Activated gamma-delta T cell treated with anti-CD3 and anti-CD28 coated beads, Interleukin-2, amount 50 U/mL, for 16 hours (primary cell): ENCODE measurements at places on chromosomes 2 and 18.

DNA sequence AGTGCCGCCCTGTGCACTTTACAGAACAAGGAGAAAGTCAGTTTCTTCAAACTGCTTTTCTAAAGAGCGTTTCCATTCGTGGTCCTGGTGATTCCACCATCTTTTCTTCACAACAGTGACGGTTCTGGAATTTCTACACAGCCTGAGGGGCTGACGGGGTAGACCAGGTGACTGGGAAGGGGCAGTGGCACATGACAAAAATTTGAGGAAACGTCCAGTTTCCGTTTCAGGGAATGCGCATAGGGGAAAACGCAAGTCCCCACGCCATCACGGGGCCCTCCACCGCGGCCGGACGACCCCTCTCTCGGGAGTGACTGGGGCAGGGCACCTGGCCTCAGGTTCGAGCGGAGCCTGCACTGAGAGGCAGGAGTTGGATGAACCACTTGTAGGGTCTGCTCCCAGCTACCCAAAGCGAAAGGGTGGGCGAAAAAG, 980 bp upstream of the SPTBN1 start:
- no peak for DNase-seq

DNA sequence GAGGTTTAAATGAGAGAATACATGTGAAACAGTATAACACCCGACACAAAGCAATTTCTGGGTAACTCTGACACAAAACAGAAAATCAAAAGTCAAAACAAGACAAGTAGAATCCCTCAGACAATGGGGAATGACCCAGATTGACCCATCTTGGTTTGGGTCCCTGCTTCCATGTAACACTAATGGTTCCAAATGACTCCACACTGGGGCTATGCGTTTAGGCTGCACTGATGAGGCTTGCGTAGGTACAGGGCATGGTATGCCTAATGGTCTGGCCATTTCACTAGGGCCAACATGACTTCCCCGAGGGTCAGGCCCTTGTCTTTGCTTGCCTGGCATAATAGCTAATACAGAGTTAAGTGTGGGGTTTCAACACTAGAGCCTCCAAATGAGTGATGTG, 27.2 kb upstream of the NFE2L2 start:
- no peak for DNase-seq

- DNase-seq = no peak
Measured at GRCh38 chr18:31156821-31157763, 5.6 kb downstream of the DSC1 start.

DNA sequence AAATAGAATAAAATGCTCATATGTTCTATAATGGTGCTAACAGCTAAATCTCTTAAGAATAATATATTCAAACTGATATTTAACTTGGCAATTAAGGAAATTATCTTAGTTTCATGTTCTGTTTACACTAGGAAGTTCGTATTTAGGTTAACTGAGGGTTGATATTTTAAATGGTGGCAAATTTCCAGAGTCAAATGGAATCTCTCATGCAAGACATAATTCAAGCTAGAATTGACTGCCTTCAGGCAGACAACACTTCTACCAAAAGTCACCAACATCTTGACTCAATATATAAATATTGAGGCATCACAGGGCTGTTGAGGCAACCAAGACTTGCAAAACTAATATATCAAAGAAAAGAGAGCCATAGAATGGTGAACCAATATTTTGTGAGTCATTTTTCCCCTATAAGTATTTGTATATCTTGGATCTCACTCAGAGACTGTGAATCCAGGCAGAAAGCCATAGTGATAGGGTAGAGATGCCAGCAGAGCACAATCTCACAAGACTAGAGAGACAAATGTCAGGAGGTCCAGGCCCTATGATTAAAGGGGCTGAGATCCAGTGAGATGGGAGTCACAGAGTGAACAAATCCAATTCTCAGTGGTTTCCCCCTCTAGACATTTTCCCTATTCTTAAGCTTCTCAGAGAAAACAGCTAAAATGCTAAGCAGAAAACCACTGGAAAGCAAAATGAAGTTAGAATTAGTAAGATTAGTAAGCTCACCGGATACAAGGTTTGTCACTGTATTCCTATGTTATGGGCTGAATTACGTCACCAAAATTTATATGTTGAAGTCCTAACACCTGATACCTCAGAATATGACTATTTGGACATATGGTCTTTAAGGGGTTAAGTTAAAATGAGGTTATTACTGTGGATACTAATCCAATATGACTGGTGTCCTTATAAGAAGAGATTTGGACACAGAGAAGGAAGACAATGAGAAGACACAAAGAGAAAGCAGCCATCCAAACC, 358.2 kb upstream of the UBE2E3 start:
- no peak for DNase-seq

- no peak for DNase-seq
Measured at GRCh38 chr2:168962636-168963035, 61.5 kb downstream of the G6PC2 start.

DNA sequence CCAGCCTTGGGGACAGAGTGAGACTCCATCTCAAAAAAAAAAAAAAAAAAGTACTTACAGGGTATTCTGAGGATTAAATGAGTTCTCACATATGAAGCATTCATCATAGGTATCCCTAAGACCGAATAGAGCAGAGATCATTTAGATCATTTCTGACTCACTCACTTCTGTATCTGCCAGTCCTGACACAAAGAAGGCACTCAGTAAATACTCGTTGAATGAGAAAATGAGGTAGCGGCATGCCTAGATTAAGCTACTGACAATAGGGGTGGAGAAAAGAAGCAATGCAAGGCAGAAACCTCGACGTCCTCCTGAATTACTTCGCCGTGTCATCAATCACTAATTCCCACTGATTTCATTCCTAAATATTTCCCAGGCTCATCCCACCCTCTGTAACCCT, 103.8 kb downstream of the GREB1L start:
- DNase-seq = no peak

GRCh38 chr2:237669283-237669627, 41.9 kb downstream of the LRRFIP1 start:
- DNase-seq = no peak

DNA sequence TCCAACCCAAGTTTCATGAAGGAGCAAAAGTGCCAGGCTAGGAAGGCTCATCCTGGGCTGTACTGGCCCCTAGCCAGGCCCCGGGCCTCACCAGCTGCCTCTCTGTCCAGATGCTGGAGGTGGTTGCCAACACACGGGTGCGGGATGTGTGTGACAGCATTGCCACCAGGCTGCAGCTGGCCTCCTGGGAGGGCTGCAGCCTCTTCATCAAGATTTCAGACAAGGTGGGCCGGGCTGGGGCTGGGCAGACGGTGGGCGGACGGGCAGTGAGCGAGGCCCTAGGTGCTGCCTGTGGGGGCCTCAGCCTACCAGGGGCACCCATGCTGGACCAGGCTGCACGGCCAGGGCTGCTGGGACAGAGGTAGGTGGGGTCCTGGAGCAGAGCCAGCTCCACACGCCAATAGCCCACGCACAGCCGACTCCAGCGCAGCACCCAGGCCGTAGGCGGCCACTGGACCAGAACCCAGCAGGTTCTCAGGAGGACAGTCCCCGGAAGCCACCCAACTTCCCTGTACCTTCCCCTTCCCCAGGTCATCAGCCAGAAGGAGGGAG, 11.8 kb upstream of the GPR17 start:
- no peak for DNase-seq

DNA sequence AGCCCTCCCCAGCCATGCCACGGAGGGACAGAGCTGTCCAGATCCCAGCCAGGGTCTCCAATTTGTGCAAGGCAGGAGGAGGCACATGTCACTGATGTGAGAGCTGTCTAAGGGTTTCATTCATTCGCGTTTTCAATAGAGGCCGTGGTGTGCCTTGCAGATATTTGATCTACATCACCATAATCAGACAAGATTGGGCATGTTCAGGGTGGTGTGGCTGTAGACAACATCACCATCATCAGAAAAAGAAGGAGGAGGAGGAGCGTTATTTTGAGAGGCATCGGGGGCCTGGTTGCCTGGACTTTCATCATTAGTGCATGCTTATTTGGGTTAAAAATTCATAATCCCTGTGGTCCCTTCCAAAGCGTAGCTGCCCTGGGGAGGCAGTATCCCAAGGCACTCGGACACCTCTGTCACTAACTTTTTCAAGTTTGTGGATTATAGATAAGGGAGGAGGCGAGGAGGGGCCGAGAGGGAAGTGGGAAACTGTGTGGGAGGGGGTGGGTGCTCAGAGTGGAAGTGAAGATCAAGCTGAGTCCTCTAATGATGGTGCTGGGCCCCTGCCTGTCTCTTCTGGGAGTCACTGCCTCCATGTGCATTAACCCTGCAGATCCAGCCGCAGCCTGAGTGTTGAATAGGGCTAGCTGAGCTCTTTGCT, 194.1 kb downstream of the CTIF start:
- no peak for DNase-seq

- DNase-seq = no peak
Measured at GRCh38 chr18:58991167-58991798, 126.6 kb downstream of the ZNF532 start.

DNA sequence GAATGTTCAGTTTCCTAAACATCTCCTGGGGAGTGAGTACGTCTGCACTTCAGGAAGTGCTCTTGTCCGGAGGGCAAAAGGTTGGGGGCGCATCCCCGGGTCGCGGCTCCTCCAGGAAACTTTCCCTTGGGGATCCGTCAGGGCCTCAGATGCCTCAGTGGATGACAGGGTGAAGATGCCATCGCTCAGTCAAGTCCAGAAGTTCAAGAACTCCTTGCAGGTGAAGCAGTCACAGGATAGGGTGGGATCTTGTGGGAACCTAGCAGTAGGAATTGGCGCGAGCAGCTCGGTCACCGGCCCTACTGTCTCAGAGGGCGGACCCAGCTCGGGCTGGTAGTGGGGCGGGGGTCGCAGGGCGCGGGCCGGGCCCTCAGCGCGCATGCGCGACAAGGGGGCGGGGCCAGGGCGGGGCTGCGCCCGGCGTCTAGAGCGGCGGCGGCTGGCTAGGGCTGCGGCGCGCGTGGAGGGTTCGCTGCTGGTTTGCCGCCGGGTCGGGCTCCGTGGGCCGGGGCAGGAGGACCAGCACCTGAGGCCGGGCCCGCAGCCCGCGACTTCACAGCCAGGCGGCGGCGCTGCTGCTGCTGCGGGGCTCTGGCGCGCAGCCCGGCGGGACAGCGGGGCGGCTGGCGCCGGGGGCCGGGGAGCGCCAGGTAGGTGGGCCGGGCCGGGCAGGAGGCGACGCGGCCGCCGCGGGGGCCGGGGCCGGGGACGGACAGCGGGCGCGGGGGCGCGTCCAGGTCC, at the start of gene INPP4A:
Gene INPP4A, plus strand, starts transcription at position 423 of the 741 bp plus-strand sequence. CDS start 75,191 bp downstream, outside the sequence.
- DNase-seq = peak; percentile 68

DNA sequence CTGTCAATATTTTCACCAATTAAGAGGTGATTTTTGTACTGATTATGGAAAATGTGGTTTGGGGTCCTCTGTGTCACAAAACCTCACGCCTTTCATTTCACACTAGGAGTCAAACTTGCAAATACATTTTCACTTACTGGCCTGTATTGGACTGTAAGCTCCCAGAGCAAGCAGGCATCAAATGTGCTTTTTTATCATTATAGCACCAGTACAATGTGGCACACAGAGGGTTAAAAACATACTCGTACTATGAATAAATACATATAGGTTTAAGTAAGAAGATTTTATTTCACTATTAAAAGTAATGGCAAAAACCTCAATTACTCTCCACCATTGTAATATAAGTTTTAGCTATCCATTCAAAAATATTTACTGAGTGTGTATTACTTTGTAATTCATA, 56.7 kb downstream of the ABCB11 start:
- DNase-seq = no peak

GRCh38 chr2:120797421-120798221, 62.0 kb downstream of the GLI2 start:
- DNase-seq = no peak

DNA sequence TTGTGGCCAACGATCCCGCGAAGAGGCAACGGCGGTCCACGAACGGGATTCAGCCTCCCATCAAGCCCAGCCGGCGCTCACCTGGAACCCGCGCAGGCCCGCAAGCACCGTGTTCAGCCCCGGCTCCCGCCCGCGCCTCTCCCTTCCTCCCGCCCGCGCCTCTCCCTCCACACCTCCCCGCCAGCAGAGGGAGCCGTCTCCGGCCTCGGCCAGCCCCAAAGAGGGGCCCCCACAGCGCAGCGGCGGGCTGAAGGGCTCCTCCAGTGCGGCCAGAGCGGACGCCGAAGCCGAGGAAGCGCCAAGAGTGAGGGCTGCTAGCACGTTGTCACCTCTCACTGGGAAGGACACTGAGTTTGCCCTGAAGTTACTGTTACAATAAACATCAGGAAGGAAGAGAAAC, 55.3 kb upstream of the LAPTM4A start:
- no peak for DNase-seq

DNA sequence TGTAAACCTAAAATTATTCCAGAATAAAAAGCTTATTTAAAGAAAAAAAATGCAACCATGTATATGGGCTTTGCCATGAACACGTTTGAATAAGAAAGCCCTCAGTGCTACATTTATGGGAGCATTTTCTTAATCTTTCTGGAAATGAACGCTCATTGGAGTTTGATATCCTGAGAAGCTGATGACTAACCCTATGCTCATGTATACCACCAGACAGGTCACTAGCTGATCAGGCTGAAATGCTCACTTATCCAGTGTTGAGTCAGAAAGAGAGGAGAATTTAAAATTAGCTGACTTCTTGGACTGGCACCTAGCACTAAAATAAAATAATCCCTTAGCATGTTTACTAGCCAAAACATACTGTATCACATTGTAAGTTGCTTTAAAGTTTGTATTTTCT, 254.9 kb upstream of the SIX3 start:
- no peak for DNase-seq

- DNase-seq = no peak
Measured at GRCh38 chr18:56089612-56090258, 501.7 kb upstream of the TCF4 start.

DNA sequence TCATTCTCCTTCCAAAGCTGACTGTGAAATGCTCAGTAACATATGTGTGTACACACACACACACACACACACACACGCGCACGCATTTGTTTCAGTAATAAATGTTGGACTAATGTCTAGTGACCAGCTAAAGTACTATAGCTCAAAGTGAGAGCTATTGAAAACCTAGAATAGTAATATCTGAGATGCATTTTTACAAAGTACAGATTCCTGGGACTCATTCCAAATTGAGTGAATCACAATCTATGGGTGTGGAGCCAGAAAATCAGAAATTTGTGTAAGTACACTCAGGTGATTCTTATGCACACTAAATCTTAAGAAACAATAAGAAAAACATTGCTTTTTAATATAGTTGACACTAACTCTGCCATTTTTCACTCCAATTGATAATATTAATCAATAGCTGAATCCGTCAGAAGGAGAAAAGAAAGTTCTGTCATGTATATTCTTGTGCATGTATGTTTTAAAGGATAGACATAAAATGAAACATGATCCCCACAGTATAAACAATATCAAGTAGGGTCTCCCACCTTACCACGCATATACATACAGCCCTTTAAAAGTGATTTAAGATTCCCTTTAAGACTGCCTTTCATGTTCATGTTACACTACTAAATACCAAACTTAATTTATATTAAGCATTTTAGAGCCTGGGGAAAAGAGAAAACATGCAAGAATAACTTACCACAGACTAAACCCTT, 123.5 kb downstream of the ATAD2B start:
- no peak for DNase-seq

- no peak for DNase-seq
Measured at GRCh38 chr2:58866040-58866439, 624.9 kb upstream of the FANCL start.

GRCh38 chr2:141641462-141641861, 489.4 kb downstream of the LRP1B start:
- no peak for DNase-seq
